ENCODE measurements at places on chromosomes 2 and 18.

DNA sequence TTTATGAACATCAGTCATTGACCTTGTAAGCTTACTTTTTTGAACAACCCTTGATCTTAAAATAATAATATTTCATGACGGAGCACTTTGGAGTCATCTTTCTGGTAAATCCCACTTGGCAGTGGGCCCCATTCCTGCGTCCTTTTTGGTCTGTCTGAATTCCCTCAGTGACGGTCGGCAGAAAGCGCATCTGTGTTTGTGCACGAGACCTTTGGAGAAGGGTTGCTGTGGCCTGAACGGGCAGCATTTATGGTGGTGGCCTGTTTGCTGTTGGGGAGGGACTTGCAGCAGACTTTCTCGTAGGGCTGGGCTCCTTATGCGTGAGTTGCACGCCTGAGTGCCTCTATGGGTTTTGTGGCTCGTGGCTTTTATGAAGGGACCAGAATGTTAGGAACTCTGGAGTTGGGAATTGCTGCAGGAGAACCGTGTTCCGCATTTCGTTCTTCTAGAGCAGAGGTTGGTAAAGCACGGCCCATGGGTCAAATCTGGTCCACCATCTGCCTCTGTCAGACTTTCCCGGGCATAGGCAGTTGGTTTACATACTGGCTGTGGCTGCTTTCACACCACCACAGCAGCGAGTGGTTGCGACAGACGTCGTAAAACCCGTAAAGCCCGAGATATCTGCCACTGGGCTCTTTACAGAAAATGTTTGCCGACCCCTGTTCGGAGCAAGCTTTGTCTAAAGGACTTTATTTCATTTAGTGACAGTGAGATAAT is 30.8 kb downstream of the LPIN1 start:
- DNase-seq, result no peak

- no peak for DNase-seq
These were observed 203.2 kb upstream of the ACVR2A start for GRCh38 chr2:147641651-147642050.

DNA sequence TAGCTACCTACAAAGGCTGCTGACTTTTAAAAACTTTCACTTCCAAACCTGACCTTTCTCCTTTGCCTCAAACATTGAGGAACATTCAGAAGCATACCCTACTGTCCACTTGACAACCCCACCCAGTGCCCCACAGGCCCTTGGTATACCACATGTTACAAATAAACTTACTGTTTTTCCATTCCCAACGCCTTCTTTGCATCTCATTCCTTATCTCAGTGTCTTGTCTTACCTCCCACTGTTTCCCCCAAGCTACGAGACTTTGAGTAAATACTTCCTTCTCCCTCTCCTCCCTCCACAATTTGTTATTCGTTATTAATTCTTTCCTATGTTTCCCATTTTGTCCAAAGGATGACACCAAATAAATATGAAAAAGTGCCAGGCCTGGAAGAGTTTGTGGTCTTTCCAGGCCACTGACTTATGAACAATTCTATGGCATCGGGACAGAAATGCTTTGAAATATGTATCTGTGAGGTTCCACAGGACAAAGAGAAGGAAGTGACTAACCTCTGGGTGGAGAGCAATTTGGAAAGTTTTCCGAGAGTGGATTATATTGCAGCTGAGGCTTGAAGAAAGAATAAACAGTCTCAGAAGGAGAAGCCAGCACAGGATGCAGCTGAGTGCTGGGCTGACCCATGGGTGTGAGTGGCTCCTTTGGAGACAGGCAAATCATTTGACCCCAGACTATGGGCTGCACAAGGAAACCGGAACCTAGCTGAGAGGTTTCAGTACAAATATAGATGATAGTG is 409.0 kb downstream of the LPIN1 start:
- peak; percentile 61 for DNase-seq

DNA sequence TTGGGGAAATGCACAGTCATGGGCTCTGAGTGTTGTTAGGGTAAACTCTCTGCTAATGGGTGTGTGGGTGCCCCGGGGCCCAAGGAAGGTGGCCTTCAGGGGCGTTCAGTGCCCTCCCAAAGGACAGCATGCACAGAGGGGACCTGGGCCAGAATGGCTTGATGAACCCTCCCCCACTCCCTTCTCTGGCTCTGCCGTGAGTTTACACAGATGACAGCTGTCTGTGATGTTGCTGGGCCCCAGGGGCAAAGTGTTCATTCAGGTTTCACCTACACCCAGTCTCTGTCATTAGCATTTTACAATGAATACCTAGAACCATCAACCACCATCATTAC is 3.2 kb downstream of the NPPC start:
- DNase-seq, result no peak

DNA sequence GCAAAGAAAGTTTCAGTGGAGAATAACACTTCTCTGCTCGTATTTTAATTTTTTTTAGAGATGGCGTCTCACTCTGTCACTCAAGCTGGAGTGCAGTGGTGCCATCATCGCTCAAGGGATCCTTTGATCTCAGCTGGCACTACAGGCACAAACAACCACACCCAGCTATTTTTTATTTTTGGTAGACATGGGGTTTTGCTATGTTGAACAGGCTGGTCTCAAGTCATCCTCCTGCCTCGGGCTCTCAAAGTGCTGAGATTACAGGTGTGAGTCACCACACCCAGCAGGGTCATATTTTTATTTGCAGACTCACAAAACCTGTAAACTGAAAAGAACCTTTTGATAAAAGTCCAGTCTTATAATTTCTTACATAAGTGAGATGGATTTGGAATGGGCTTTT is 2.6 kb downstream of the TRAK2 start:
- DNase-seq, result no peak

- DNase-seq, result no peak
These were observed 72.0 kb upstream of the FSHR start for GRCh38 chr2:49226360-49226759.

- no peak for DNase-seq
These were observed 115.0 kb downstream of the ZBTB7C start for GRCh38 chr18:48293954-48294898.

- DNase-seq, result peak; percentile 52
These were observed 34.7 kb downstream of the RALB start for GRCh38 chr2:120287183-120288015.

- DNase-seq, result no peak
These were observed 7.6 kb upstream of the FARSB start for GRCh38 chr2:222663479-222663878.

DNA sequence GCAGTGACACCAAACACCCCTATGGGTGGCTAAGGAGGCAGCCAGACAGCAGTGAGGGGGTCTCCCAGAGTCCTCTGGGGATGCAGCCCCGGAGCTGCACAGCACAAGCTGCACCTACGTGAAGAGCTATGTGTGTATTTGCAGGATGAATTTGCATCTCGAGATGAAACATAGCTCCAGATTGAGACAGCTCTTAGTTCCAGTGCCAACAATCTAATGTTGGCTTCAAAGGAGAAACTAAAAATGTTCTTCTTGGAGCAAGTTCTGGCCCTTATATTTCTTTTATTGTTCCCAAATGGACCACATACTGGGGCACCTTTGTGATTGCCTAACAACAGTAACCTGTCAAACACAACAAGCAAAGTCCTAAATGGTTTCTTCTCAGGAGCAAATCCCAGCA is 233.9 kb downstream of the SLC4A3 start:
- no peak for DNase-seq

DNA sequence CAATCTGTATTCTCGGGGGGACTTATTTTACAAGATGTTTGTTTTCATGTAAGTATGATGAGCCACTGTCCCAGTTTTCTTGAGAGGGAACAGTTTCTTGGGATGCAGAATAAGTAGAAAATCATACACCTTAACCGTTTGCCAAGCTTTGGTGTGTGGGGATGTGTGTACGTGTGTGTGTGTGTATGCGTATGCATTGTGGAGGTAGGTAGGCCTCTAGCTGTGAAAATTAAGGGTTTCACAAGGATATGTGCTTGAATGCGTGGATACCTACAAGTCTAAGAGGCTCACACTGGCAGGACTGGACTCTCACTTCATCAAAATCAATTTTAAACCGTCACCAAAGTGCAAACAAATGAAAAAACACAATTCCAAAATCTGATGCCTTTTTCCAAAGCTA is 204.2 kb upstream of the RBMS1 start:
- no peak for DNase-seq

DNA sequence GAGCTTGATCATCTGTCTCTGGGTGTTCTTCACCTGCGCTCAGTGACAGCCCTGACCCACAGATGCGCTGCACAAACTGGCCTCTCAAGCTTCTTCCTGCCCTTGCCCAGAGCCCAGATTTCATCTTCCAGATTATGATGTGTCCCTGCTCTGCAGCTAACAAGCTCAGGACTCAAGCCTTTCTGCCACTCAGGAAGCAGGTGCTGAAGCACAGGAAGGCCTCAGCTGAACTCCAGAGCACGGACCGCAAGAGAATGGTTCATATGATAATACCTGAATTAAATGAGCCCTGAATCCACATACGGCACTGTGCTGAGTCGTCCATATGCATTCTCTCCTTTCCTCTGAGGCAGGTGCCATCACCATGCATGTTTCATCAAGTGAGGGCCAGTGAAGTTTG is 3.8 kb downstream of the CD207 start:
- DNase-seq, result no peak

GRCh38 chr2:23502096-23502495 is 117.1 kb downstream of the KLHL29 start:
- DNase-seq, result no peak

GRCh38 chr2:31476511-31477180 is 62.1 kb upstream of the XDH start:
- DNase-seq, result no peak

DNA sequence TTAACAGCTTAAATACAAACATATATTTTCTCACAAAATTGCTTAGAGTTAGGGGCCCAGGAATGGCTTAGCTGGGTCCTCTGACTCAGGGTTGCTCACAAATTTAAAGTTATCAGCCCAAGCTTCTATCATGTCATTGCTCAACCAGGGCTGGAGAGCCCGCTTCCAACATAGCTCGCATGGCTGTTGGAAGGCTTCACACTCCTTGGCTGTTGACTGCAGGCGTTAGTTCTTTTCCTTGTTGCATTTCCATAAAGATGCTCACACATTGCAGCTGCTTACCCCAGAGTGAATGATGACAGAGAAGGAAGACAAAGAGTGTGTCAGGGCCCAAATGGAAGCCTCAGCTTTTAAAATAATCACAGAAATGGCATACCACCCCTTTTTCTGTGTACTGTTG is 62.9 kb upstream of the TFPI start:
- DNase-seq, result no peak

DNA sequence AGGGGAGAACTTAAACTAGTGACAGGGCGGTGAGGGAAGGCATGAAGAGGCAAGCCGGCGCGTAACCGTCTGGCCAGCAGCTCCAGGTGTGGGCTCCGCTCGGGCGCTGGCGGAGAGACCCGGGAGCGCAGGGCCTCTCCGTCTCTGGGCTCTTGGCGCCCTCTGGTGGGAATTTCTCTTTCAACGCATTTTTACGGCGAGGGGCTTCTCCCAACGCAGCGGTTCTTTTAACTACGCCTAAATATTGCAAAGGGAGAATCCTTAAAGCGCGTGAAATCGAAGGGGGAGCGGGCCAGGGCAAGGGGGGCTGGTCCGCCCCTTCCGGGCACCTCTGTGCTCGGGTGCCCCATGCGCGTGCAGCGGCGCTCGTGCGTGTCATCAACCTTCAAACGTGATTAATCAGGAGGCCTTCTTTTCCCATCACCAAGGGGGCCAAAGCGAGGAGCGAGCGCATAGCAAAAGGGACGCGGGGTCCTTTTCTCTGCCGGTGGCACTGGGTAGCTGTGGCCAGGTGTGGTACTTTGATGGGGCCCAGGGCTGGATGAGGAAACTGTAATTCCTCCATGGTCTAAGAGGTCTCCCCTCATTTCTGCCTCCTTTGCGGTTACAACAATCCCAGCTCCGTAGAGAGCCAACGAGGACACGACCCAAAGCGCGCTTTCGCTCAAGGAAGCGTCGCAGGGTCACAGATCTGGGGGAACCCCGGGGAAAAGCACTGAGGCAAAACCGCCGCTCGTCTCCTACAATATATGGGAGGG is 762 bp upstream of the GAD1 start:
- peak; percentile 46 for DNase-seq

DNA sequence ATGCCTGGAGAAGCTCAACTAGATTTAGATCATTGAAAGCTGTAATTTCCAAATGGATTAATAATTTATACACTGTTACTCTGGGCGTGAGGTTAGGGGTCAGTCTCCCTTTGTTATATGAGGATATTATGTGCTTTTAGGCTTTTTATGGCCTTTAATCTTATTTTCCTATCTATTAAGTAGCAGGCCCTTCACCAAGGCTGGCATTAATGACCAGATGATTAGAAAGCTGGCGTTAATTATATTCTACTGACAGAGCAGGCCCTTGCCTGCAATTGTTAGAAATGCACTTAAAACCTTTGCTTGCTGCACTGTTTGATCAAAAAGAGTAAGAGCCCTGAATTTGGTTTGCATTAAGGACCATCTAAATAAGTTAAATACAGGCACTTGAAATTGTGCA is 75.3 kb downstream of the EPAS1 start:
- no peak for DNase-seq

- DNase-seq, result no peak
These were observed 68.1 kb downstream of the CDH2 start for GRCh38 chr18:28108814-28109213.

DNA sequence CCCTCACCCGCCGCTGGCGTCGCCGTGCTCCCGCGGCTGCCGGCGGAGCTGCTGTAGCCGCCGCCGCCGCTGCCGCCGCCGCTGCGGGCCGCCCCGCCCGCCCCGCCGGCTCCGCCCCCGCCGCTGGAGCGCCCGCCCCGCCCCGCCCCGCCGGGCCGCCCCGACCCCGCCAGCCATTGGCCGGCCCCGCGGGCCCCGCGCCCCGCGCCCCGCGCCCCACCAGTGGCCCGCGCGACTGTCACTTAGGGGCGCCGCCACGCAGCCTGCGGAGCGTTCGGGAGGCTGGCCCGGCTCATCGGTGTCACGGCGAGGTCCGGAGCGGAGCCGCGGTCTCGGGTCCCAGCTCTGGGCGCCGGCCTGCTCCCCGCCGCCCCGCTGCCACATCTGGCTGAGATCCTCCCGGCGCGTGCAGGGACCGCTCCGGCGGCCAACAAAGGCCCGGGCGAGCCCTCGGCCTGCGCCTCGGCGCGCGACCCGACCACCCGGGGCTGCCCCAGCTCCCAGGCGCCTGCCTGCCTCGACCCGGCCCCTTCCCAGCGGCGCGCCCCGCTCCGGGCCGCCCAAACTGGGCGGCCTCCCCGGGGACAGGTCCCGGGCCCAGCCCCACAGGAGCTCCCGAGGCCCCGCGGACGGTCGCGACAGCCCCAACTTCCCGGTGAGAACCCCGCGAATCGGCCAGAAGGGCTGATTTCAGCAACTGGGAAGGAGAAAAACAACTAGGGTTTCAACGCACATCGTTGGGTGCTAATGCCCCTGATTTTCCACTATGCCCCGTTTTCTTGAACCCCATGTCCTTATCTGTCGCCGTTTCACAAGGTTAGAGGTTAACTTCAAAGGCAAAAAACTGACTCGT is at the start of gene MGAT4A:
Gene MGAT4A, minus strand, starts transcription at position 92 of the 853 bp plus-strand sequence. CDS start 4,800 bp downstream, outside the sequence.
- no peak for DNase-seq

Measured in H4 (cell line).